ENCODE measurements at places on chromosomes 11 and 22.
A peak's percentile ranks its signal among the peaks of the same experiment; 100 is the strongest.

DNA sequence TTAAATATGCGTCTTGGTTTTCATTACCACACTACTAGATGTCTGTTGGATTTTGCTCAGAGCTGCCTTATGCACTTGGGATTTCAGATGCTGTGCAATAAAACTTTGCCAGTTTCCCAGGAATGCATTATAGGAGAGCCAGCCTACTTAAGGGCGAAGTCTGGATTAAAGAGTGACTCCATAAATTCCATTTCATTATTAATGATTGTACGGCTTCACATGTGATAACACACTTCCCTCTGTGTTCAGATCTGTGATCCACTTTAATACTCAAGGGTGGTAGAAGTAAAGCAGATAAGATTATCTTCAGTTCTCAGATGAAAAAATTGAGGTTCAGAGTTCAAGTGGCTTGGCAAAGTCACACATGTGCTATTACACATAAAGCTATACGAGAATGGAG is 110.2 kb downstream of the C11orf91 start:
- no peak for DNase-seq

- DNase-seq = no peak
Measured at GRCh38 chr11:28961726-28962125, 853.5 kb downstream of the METTL15 start.

GRCh38 chr11:68956142-68956541 is 24.6 kb downstream of the MRGPRD start:
- no peak for DNase-seq

DNA sequence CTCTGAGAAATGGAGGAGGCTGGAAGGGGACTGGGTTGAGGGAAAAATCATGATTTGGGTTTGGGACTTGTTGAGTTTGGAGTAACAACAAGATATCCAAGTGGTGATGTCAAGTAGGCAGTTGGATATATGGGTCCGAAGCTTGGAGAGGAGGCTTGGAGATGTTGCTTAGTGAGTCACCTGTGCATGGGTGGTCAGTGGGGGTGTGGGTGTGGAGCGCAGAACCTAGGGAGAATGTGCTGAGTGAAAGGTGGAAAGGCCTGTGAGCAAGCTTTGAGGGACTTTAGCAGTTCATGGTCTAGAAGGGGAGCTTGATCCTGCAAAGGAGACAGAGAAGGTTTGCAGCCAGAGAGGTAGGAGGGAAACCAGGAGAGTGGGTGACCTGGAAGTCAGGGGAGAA is 38.2 kb downstream of the PRDM11 start:
- DNase-seq = no peak

DNA sequence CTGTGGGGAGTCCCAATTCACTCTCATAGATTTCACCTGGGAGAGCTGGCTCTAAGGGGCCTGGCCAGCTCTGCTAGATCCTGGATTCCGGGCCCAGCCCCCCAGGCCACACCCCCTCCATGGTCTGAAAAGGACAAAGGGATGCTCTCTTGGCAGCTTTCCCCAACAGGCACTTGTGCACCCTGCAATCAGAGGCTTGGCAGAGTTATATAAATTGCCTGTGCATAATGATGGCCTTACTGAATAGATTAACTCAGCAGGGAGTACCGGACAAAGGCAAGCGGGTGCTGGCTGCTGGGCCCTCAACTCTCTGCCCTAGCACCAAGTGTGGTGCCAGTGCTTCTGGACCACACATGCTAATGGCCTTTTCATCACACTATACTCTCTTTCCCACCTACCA is 461.6 kb downstream of the BUD13 start:
- DNase-seq = no peak

GRCh38 chr11:68043349-68044144 is 4.7 kb downstream of the TCIRG1 start:
- no peak for DNase-seq

- no peak for DNase-seq
Measured at GRCh38 chr11:33734441-33735270, 1.6 kb downstream of the CD59 start.

DNA sequence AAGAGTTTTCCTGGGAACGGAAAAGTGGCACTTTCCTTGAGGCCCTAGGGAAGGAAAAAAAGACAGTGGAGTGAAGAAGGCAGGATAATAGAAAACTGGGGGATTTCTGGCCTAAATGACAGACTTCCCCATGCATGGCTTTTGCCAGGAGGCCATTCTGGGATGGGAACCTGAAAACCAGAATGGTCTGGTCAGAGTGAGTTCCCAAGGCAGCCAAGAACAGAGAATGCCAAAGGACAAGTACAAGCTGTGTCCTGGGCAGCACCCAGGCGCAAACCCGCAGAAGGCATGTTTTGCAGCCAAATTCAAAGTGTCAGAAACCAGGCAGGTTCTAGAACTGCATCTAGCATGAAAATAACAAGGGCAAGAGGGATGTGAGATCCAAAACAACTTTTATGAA is 162.4 kb downstream of the SPON1 start:
- no peak for DNase-seq

DNA sequence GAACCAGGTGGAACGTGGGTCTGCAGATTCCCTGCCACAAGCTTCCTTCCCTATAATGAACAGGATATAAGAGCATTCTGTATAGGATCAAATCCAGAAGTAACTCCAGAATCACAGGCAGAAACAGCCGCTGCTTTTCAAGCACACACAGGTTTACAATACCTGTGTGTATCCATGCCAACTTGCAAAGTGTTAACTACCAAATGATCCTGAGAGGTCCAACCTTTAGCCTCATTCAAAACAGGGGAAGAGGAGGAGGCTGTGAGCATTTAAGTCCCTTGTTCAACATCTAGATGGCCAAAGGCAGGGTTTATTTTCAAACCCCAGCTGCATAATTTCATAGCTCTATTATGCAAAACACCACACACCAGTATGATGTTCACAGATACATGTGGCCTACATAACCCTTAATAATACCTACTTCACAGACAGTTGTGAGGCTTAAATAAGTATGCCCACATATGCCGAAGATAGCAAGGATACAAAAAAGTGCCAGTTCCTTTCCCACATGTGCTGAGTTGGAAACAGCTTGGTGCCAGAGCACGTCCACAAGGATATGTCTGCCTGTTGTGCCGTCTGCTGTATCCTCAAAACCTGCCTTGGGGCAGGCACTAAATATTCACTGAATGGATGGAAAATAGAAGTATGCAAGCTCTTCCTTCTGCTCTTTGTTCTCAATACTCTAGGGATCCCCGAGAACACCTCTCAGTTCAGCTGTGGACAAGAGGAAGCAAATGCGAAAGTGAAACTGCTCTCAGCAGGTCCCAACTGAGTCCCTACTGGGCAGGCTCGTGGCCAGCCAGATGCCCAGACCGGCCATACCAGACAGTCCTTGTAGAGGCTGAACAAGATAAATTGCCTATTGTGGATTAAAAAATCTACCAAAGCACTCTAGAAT is 66.8 kb downstream of the LARGE1 start:
- DNase-seq = no peak

DNA sequence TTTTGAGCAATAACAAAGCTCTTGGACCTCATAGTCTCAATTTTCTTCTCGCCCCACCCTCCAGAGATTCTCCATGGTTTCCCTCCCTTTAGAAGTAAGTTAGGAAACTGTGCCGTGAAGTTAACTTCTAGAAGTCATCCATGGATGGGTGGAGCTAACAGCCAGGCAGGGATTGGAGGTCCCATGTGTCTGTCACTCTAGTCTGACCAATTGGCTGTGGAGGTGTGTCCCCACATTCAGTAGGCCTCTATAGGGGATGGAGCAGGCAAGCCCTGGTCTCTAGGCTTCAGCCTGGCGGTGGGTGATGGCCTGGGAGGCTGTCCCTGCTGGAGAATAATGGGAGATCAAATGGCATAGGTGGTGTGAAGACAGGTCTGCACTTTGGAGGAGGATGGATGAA is 50.7 kb downstream of the TP53I11 start:
- peak; percentile 67 for DNase-seq

- no peak for DNase-seq
Measured at GRCh38 chr11:60485987-60486386, 6.6 kb upstream of the MS4A12 start.

- no peak for DNase-seq
Measured at GRCh38 chr11:78841456-78842060, 266.9 kb upstream of the NARS2 start.

DNA sequence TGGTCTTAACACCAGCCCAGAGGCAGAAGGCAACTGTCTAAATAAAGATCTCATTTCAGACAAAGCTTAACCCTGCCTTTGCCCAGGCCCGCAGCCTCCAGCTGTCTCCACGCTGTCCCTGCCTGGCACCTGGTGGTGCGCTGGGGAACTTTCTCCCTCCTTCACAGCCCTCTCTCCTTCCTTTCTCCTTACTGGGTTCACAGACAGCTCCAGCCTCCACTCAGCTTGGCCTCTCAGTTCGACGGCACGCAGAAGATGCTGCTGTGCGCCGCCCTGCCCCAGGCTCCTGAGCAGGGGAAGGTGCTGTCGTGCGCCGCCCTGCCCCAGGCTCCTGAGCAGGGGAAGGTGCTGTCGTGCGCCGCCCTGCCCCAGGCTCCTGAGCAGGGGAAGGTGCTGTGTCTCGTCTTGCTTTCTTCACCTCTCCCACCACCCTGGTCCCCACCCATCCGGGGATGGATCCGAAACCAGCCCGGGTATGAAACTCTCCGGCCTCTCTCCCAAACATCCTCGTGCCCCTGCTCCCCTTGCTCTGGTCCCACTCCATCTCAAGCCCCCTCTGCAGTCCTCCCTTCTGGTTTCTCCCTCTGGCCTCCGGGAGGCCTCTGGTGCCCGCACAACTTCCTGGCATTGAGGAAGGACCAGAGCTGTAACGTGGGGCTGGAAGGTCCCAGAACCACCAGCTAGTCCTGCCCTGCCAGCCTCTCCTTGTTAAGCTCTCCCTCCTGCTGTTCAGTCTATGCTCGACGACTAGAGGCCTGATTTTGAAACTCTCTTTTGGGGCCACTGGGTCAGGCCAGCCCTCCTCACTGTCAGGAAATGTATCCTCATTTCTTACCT is 22.9 kb upstream of the JAM3 start:
- no peak for DNase-seq

DNA sequence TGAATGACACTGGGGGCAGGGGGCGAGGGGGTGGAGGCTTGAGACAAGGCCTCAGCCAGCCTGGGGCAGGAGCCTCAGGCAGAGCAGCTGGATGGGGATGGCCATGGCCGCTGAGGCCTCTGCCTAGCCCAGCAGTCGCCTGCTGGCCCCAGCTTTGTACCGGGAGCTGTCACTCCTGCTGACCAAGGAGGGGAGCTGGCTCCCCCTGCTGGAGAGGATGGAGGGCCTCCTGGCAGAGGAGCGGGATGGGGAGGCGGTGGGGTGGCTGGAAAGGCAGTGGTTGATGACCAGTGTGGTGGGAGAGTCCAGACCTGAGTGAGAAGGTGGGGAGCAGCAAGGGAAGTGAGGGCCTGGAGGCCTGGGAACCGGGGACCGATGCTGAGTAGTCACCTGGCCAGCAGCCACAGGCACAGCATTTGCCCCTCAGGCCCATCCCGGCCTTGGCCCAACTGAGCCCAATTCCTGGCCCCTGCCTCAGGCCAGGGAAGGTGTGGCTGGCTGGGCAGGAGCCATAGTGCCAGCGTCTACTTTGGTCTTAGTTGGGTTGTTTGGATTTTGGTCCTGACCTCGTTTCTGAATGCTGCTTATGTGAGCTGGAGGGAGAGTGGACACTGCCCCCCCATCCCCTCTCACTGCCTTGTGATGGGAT is 6.0 kb upstream of the SUSD2 start:
- peak; percentile 85 for DNase-seq

GRCh38 chr11:67700141-67700540 is 25.7 kb upstream of the ALDH3B2 start:
- no peak for DNase-seq

GRCh38 chr11:76131671-76132631 is 74.4 kb downstream of the WNT11 start:
- DNase-seq = no peak

- DNase-seq = peak; percentile 43
Measured at GRCh38 chr11:117825538-117826189, 1.1 kb upstream of the FXYD2 start.

DNA sequence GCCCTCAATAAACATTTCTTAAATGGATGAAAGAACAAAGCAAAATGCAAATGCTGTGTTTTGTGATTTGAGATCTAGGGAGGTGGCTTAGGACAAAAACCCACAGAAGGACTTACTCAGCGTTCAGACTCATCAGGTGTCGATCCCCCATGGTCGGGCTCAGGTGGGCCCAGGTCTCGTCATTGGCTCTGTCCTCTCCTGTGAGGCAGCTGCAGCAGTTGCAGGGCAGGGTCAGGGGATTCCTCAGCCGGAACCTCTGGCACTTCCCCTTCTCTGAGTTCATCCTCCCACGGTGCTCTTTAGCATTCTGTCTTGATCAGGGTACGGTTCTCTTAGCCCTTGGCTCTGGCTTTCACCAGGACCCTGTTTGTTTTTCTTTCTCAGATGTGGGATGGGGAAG is 14.0 kb upstream of the ACR start:
- no peak for DNase-seq

DNA sequence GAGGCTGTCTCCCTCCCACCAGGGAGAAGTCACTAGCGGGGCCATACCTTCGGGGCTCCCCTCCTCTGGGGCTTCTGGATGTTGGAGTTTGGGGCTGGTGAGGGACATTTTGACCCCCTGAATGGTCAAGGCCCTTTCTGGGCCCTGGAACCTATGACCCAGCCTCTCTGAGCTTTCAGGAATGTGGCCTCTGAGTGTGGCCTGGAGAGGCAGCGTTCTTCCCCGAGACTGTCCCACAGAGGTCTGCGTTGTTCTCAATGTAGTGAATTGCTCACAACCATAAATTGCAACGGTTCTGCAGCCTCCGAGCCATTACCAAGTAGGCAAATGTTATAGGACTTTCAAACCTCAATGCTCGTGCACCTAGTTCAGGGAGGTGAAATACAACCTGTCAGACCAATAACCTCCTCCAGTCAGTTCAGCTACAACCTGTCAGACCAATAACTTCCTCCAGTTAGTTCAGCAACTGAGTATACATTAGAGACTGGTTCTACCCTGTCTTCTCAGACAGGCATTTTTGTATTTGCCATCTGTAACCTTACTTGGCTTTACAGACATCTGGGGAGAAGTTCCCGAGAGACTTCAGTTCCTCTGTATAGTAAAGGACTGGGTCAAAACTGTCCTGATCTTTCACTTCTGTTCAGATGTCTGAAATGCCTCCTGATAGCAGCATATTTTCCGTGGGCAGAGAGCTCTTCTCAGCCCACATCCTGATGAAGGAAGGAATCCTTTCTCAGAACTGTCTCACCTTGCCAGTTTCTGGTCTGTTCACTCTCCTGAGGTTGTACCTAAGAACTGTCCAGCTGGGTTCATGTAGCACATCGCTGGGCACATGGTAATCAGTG is 34.2 kb downstream of the MICAL2 start:
- DNase-seq = peak; percentile 33

GRCh38 chr11:110179064-110179463 is 85.9 kb downstream of the ZC3H12C start:
- no peak for DNase-seq

DNA sequence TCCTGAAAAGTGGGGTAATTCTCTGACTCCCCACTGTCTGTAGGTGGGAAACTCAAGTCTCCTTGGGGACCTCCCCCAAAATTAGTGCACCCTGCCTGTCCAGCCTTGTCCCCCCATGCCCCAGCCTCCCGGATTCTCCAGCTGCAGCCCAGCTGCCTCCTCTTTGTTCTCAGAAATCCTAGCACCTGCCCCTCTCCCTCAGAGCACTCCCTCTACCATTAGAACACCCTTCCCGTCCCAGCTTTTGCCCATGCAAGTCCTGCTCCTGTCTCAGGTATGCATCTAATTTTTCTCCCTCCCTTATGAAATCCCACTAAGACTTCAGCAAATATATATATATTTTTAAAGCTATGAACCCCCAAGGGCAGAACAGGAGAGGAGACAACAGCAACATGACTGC is 37.3 kb downstream of the LRFN4 start:
- no peak for DNase-seq

- DNase-seq = peak; percentile 53
Measured at GRCh38 chr11:1055109-1055703, 18.7 kb upstream of the MUC6 start.
